Fibroblast of lung (primary cell): ENCODE measurements at places on chromosomes 4 and X. TPM values are rescaled to one million over a fixed set of nuclear protein-coding genes. Genes with fewer than 3 reads are reported as not detected.
A peak's percentile ranks its signal among the peaks of the same experiment; 100 is the strongest.

ALAS2 gene
- not detected in 2 replicates for polyA plus RNA-seq

ABCG2 gene
- 4.5 and 5.5 TPM in 2 replicates for polyA plus RNA-seq

TBC1D8B gene
- 8.7 and 15.4 TPM in 2 replicates for polyA plus RNA-seq

LGI2 gene
- 0.01 TPM in 1 of 2 replicates, not detected in the other for polyA plus RNA-seq

RNF212 gene
- polyA plus RNA-seq, result 1.2 and 1.6 TPM in 2 replicates

DNA sequence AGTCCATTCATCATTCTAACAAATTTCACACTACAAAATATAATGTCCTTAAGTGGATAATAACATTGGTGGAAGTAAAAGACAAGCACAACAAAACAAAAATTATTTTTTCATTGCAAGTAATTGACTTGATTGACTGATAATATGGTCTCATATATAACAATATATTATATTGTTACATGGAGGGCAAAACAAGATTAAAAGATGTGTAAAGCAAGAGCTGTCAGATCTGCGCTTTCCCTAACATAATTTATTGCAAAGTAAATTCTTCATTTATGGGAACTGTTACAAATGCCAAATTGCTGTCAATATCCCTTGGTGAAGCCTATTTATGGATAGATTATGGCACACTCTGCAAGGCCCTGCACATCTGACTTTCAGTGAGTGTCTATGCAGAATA lies 233.6 kb downstream of the PCDH7 start:
- no peak for DNase-seq

GRCh38 chrX:153445106-153445855 lies 575 bp downstream of the TREX2 start:
- no peak for DNase-seq

DNA sequence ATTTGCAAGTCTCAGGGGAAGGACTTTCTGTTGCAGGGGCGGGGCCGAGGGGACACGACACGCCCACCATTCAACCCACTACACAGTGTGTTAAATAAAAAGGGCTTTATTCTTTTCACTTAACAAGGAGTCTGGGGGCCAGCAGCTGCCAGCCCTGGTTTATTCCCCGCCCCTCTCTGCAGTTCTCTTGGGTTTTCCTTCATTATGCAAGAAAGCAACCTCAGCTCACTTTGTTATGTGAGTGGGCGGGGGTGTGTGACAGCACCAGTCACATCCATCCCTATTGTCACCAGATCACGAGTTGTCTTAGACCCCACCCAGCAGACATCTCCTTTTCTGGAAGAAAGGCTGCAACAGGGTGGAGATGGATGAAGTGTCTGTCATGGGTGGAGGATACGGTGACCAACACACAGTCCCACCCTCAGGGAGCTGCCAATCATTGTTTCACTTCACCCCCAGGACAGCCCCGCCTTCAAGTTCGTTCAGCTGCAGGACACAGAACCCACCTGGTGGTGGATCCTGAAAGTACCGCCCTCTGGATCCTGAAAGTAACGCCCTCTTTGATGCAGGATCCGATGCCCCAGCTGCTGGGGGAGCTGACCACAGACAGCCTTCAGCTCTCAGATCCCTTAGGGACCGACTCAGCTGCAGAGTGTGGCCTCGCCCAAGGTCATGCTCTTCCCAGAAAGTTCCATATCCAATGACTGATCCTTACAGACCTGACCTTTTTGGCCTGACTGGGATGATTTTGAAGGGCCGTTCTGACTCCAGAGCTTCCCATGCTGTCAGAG lies 79.6 kb downstream of the SMIM20 start:
- peak; percentile 46 for DNase-seq

GRCh38 chr4:143773998-143774895 lies 73.8 kb upstream of the FREM3 start:
- peak; percentile 44 for DNase-seq

GRCh38 chr4:121726642-121727268 lies 30.0 kb upstream of the ANXA5 start:
- DNase-seq, result peak; percentile 82

- DNase-seq, result no peak
These were observed 67.9 kb upstream of the SLC4A4 start for GRCh38 chr4:71270901-71271300.

DNA sequence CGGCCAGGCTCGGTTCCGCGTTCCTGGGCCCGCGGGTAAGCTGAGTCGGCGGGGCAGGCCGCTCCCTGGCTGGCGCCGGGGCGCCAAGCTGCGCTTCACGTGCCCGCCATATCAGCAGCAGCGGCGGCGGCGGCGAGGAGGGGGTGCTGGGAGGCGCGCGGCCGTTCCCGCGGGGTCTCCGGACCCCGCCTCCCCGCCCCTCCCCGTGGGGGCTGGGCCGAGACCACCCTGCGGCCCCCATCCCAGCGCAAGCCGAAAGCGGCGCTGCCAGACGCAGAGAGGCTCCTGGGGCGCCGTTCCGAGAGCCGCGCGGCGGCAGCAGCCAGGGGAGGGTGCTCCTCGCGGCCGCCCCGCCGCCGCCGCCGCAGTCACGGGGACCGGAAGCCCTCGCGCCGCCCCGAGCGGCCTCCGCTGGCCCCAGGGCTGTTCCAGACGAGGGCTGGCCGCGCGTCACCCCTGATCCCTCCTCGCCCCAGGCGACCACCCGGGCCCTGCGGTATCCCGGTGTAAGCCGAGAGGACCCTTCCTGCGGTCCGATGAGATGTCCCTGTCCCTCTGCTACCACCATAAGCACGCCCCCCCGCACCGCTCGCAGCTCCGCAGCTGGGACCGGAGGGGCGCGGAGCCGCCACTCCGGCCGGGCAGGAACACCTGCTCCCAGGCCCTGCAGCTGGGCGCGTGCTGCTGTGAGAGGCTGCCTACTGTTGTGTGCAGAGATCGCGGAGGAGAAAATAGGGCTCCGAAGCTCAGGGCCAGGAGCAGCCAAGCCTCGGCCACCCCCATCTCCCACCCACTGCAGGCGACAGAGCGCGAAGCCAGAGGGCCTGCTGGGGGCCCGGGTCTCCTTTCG lies 7.5 kb upstream of the BCOR start:
- no peak for DNase-seq

GRCh38 chrX:35507701-35508100 lies 290.4 kb upstream of the MAGEB16 start:
- DNase-seq, result no peak

- DNase-seq, result no peak
These were observed 2.7 kb downstream of the HS6ST2 start for GRCh38 chrX:132955690-132956089.

DNA sequence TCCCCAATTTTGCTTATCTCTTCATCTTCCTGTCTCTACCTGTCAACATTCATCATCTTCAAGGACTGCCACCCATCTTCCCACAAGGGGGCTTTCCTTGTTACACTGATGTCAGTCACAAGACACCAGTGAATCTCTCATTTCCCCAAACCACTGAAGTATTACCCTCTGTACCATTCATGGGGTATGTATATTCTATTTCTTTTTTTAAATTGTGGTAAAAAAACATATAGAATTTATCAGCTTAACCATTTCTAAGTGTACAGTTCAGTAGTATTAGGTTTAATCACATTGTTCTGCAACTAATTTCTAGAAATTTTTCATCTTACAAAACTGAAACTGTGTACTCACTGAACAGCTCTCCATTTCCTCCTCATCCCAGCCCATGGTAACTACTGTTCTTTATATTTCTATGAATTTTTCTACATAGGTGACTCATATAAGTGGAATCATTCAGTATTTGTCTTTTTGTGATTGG lies 98.6 kb downstream of the LARP7 start:
- no peak for DNase-seq
